Activated effector memory CD4-positive, alpha-beta T cell treated with Interleukin-2 at 50 U/mL for 16 hours (primary cell): ENCODE measurements at places on chromosomes 7 and 10.

GRCh38 chr7:1229202-1229947, 3.3 kb upstream of the UNCX start:
- DNase-seq: no peak

- no peak for DNase-seq
Observed at GRCh38 chr10:76492026-76492425, 1060.6 kb downstream of the LRMDA start.

GRCh38 chr7:74343281-74344131, 54.3 kb downstream of the CLIP2 start:
- DNase-seq: no peak

DNA sequence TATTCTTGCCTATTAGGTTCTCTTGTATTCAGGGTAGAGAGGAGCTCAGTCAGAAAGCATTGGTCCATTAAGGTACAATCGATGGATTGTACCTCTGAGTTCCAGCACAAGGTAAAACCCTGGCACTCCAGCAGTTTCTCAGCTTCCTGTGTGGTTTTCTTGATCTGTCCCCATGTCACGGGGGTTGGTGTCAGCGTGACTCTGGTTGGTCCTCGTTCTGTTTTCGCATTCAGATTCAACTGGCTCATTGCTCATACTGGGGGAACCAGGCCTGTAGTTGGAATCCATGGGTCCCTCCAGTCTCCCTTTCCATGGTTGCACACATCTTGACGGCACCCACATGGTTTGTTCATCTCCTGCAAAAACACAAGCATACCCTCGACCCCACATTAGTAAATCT, 32.7 kb upstream of the RASGEF1A start:
- peak; percentile 54 for DNase-seq

DNA sequence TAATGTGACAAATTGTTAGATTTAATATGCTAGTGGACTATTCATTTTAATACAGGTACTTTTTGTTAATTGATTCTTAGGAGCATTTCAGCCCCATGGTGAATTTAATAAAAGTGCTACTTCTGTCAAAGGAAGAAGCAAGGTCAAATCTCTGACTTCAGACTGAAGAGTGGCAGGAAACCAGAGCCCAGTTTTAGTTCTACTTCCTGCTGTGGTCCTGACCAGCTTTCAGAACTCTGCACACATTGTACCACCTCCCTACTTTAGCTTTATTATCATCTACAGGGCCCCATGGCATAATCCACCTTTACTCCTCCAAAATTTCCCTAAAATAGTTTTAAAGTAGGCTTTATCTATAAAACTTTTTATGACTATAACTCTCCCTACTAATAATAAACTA, 33.7 kb downstream of the CTTNBP2 start:
- DNase-seq: no peak

GRCh38 chr10:132172091-132173066, 14.4 kb upstream of the DPYSL4 start:
- DNase-seq: no peak

- DNase-seq: no peak
Observed at GRCh38 chr7:29194206-29194593, 375 bp upstream of the CHN2 start.

GRCh38 chr10:5905854-5906507, 15.9 kb downstream of the FBH1 start:
- no peak for DNase-seq

DNA sequence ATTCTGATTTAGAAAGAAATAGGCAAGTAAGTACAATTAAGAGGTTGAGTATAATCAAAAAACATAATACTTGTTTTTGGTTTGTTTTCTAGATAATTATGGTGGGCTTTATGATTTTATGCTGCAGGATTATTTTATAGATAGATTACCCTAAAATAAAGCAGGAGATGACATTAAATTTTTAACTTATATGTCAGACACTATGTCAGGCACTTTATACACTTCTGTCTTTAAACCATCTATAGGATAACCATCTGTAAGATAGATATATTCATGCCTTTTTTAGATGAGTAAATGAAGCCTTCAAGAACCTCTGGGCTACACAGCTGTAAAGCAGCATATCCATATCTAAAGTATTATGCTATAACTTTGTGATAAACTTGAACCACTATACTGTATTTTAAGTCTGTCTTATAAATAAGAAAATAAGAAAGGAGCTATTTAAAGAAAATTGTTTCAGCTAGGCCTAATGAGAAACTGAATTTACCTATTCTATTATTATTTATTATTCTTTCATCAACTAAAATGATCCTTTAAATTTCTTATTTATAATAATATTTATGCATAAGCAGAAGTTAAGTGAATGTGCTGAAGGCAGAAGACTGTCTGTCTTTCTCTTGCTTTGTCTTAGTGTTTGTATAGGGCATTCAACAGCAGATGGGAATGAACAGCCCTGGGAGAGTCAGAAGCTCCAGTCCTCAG, 94.0 kb downstream of the CPED1 start:
- DNase-seq: no peak

GRCh38 chr7:142785841-142786250, 15.1 kb downstream of the PRSS2 start:
- peak; percentile 70 for DNase-seq

DNA sequence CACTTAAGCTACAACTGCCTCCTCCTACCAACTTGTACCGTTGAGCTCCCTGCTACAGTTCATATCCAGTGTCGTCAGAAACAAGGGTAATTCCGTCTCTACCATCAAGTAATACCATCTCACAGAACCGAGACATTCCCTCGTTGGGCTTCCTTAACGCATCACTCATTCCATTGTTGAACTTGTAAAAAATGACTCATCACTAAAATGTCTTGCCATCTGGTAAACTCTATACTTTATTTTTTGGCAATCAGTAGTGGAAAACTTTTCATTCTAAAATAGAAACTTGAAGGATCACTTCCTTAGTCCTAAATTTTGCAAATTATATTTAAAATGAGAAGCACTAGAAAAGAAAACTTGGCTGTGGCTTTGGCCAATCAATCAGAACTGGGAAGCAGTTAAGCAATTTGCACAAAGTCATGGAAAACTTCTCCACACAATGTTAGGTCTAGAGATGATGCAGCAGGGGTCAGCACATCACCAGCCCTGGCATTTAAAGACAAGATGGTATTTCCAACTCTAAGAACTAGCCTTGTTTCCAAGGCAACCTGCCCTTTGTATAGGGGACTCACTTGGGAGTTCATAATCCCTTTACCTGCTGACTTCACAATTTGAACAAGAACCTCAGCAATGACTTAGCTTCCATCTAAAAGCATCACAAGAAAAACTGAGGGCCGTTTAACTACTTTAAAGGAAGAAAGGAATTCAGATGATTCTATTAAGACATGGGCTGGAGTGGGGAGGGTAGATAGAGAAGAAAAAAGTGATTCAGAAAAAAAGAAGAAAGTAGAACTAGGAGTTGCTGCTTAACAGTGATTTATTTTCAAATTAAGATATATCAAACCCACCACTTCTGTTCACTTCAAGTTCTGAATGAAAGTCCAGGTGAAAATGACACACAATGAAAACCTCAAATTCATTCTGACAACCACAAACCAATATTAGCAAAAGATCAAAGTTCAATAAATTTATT, 288.1 kb downstream of the PARD3 start:
- DNase-seq: no peak

GRCh38 chr7:753190-753589, 26.1 kb upstream of the PRKAR1B start:
- DNase-seq: no peak

GRCh38 chr10:49220031-49220430, 31.8 kb upstream of the TMEM273 start:
- no peak for DNase-seq

GRCh38 chr7:140009735-140010134, 53.0 kb downstream of the PARP12 start:
- DNase-seq: no peak

DNA sequence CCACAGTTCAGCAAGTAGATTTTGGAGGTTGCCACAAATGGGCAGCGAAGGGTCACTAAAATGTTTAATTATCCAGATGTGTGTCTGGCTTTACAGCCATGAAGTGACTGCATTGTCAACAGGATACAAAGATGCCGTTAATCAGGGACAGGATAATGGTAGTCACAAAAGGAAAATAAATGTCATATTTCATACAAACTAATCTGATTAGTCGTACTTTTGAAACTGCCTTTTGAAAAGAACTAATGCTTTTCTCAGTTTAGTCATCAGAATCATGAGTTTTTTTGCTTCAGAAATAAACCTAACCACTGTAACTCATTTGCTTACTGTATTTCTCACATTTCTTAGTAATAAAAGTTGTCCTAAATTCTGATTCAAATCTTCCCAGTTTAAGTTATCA, 22.2 kb upstream of the WNT16 start:
- DNase-seq: no peak

- no peak for DNase-seq
Observed at GRCh38 chr7:47473499-47474210, 108.3 kb downstream of the TNS3 start.

GRCh38 chr7:20861468-20861867, 74.8 kb upstream of the SP8 start:
- no peak for DNase-seq

DNA sequence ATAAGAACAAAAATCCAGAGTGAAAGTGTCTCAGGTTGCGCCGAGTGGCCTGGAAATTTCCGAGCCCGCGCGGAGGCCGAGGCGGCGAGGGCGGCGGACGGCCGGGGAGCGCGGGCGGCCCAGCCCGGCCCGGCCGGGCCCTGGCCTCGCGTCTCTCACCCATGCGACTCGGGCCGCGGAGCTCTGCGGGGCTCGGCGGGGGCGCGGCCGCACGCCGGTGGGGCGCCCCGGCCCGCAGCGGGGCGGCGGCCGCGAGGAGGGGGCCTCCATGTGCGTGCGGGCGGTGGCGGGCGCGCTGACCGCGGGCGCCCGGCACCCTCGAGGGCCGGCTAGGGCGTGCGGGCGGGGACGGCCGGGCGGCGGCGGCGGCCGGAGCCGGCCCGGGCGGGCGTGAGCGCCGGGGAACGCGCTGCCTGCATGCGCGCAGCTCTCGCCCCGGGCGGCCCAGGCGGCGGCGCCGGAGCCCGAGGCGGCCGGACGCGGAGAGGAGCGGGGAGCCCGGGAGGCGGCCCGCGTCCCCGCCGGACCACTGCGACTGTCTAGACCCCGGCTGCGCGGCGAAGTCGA, 302 bp upstream of the EN2 start:
- no peak for DNase-seq

- no peak for DNase-seq
Observed at GRCh38 chr10:28248092-28248491, 54.8 kb downstream of the MPP7 start.

DNA sequence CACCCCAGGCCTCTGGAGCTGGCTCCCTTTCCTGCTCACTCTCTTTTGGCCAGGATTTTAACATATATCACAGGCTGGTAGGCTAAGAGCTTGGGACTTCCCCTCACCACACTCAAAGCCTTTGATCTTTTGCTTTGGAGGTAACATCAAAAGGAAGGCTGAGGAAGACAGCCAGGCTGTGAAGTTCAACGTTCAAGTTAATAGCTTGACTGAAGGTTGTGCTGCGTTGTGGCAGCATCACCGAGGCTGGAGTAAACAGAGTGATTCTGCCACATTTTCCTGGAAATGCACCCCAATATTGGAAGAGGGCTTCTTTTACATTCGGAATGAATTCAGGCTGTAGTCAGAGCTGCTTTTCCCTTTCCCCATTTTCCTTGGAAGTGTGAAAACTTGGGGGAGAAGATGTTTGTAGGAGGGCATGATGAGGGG, 57.3 kb downstream of the TCF7L2 start:
- peak; percentile 5 for DNase-seq

DNA sequence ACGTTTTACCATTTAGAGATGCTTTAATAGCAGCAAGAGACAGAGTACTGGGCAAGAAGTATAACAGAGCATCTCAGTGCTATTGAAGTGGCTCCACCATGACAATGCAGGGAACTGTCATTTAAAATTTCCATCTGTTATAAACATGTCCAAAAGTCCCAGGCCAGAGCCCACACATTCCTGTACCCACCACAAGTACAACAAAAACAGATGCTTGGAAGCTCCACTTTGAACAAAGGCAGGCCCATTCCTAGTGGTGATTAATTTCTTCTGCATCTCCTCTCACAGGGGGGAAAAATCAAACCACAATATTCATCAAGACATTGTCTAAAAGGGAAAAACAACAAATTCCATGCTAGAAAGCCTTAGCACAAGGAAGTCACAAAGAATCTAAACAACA, 627.9 kb downstream of the PARD3 start:
- DNase-seq: no peak

DNA sequence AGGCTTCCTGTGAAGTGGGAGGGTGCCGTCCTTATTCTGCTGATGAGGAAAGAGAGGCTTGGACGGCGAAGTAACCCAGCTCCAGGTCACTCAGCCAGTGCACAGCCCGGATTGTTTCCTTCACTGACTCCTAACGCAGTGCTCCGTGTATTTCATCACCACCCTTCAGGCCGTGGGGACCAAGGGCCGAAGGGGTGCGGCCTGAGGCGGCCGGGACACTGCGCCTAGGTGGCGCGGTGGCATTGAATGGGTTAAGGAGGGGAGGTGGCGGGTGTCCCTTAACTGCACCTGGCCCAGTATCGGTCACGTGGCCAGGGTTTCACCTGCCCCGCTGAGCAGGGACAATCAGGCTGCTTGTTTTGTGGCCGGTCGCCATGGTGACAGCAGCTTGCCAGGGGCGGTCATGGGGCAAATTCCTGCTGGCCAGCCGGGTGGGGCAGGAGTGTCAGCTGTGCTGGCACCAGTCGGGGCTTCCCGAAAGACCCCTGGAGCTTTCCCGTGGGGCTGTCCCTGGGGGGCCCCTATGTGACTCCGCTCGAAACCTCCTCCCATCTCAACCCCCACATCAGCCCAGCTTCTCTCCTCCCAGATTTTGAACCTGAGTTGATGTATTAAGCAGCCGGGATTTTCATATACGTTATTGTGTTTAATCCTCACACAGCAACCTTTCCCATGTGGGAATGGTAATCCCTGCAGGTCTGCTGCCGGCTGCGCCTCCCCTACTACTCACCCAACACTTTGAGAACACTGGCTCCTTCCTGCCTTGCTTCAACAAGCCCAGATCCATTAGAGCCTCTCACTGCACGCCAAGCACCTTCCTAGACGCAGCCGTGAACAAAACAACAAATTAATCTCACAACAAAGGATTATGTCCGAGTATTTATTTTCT, 4.4 kb upstream of the ABHD11 start:
- DNase-seq: no peak

GRCh38 chr7:100685049-100685605, 8.9 kb downstream of the GIGYF1 start:
- no peak for DNase-seq

- DNase-seq: no peak
Observed at GRCh38 chr10:103740611-103741010, 114.8 kb downstream of the SH3PXD2A start.

DNA sequence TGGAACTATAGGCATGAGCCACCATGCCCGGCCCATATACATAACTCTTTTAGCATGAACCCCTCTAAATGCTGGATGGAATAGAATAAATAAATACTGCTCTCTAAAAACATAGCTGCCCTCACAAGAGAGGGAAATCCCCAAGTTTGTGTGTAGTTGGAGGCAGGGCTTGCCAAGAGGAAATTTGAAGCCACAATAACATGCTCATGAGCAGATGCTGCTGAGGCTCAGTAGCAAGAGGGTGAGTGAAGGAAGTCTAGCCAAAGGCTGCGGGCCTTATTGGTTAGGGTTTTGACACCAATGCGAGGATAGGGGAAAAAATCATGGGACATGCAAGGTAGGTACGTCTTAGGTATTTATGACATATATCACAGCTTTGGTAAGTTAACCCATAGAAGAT, 17.3 kb downstream of the TPK1 start:
- peak; percentile 42 for DNase-seq

GRCh38 chr7:50317697-50318669, 13.5 kb downstream of the IKZF1 start:
- DNase-seq: no peak

GRCh38 chr10:54124209-54124885, 676.7 kb downstream of the PCDH15 start:
- no peak for DNase-seq

- no peak for DNase-seq
Observed at GRCh38 chr7:137981668-137982067, 20.2 kb downstream of the CREB3L2 start.
